ENCODE measurements at places on chromosomes 11 and 22.
A peak's percentile ranks its signal among the peaks of the same experiment; 100 is the strongest.

DNA sequence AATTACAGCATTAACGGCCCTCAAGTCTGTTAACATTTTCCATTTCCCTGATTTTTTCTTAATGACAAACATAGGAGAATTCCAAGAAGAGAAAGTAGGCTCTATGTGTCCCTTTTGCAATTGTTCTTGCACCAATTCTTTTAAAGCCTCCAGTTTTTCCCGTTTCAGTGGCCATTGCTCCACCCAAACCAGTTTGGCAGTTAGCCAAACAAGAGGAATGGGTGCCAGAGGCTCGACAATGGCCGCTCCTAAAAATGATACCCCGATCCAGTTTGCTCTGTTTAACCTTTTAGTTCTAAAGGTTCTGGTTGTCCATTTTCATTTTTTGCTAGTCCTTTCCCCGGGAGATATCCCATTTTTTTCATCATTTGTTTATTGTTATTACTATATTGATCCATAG, 6.7 kb upstream of the DNAJB13 start:
- DNase-seq: no peak

DNA sequence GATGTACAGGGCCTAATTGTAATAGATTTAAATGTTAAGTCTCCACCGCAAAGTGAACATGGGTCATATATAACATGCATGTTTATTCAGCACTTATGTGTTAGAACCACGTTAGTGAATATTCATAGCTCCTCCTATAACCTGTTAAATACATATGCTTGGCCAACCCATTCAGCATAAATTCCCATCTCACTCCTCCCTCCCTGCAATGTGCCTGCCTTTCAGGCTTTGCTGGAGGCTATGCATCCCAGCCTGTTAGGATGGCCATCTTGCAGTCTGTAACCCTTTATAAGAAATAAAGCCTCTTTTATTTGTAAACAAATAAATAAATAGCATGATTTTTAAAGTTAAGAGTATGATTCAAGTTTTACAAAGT, 1.7 kb upstream of the OOSP4A start:
- no peak for DNase-seq

DNA sequence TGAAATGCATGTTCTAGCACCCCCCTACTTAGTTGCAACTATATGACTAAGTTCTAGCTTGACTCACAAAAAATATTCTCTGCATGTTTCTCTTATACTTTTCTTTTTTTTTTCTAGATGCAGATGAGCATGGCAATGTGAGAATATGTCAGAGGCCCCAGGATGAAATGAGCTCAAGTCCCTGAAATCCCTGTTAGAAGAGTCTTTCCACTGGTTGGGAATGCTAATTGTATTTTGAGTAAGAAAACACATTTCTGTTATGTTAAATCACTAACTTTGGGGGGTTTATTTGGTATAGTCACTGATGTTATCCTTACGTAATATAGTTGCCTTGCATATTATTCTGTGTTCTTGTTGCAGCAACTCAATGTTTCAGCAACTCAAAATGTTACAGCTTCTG, 306.1 kb upstream of the CCDC179 start:
- no peak for DNase-seq

- no peak for DNase-seq
These were observed 12.8 kb upstream of the NNMT start for GRCh38 chr11:114283422-114283821.

DNA sequence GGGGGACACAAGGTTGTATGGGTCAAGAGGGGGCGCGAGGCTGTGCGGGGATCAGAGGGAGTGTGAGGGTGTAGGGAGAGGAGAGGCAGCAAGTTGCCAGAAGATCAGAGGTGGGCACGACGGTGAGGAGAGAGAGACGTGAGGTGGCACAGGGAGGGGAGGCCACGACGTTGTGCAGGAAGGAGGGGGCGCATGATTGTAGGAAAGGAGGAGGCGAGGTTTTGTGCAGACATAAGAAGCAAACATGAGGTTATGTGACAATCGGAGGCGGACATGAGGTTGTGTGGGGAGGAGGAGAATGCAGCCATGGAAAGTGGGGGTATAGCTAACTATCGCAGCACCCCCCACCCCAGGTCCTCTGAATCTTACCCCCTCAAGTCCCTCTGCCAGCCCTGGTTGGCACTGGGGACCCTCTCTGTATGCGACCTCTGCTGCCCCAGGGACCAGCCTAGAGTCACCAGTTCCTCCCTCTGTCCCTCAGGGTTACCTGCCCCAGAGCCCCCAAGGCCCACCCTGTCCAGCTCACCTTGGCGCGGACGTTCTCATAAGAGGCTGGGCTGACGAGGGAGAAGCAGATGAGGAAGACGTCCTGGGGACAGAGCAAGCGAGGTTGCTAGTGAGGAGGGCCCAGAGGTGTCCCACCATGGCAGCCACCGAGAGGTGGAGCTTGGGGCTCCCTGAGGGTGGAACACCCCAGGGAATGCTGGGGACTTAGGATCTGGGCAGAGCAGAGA, 12.5 kb downstream of the RAC2 start:
- DNase-seq: no peak

DNA sequence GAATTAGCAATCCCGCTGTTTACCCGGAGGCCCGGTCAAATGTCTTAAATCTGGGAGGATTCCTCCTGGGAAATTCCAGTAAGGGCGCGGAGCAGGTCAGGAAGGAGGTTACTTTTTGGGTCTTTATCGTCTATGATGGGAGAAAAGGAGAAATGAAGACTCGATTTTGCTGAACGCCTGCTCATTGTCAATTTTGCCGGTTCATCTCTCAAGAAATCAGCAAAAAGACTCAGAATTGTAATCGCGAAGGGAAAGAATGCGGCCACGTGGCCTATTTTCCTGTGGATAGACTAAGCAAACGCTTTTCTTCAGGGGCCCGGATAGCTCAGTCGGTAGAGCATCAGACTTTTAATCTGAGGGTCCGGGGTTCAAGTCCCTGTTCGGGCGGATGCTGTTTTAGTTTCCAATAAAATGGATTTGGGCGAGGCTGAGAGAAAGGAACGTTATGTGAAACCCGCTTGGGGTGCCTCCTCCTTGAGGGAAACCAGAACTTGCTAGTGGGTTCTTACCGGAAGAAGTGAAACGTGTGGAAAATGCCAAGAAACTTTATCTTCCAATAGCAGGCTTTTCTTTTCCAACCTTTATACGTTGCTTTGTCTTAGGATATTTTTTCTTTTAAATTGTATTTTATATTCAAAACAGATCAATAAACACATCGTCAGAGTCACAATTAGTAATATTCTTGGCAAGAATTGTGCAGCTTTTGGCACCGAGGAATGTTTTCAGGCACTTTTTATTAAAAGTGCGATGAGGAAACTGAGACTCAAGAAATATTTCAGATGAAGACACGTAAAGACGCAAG, 45.0 kb downstream of the OR4D9 start:
- peak; percentile 44 for DNase-seq

GRCh38 chr11:22670830-22671229, 4.4 kb downstream of the GAS2 start:
- no peak for DNase-seq

- DNase-seq: no peak
These were observed 30.4 kb downstream of the CREB3L1 start for GRCh38 chr11:46307785-46308341.

GRCh38 chr11:70054004-70054403, 24.1 kb upstream of the ANO1 start:
- no peak for DNase-seq

DNA sequence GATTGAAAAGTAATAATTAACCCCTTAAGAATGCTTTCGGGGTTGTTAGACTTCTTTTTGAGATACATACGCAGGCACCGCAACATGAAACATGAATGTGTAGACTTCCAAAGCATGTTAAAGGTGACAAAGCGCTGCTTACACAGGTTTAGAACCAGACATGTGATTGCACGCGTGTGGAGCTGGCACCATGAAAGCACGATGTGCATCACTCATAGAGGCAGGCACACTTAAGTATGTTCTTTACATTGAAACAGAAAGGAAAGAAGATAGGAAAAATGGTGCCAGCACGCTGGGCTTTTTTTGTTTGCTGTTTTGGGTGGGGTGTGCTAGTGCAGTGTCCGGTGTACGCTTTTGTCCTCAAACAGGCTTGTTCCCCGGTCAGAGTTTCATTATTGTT, 83.6 kb upstream of the PPARA start:
- no peak for DNase-seq

- DNase-seq: no peak
These were observed 392.8 kb downstream of the JRKL start for GRCh38 chr11:96782632-96783031.

- no peak for DNase-seq
These were observed 2.2 kb downstream of the C11orf24 start for GRCh38 chr11:68269414-68270081.

DNA sequence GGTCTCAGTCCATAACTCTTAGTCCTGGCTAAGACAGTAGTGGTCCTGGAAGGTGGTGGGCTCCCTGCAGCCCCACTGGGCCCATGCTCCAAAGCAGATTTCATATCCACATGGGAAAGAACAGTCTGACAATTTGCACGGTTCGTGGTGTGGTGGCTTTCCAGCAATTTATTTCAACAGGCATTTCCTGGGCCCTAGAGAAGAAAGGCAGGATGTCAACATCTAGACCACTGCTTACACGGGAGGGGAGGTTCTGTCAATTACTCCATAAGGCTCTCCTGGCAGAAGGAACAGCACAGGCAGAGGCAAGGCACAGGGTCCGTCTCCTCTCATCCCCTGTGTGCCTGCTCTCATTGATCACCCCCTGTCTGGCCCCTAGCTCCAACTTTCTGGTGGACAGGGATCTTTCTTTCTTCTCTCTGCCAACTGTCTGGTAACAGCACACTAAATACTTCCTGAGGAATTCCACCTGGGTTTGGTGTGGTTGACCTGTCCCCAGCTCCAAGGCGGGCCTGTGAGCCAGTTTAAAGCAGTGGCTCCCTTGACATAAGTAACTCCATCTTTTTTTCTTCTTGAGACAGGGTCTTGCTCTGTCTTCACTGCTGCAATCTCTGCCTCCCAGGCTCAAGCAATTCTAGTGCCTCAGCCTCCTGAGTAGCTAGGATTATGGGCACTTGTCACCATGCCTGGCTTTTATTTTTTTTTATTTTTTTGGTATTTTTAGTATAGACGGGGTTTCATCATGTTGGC, 5.1 kb upstream of the A4GALT start:
- DNase-seq: no peak

- DNase-seq: no peak
These were observed 499.5 kb upstream of the LUZP2 start for GRCh38 chr11:23997356-23997755.

DNA sequence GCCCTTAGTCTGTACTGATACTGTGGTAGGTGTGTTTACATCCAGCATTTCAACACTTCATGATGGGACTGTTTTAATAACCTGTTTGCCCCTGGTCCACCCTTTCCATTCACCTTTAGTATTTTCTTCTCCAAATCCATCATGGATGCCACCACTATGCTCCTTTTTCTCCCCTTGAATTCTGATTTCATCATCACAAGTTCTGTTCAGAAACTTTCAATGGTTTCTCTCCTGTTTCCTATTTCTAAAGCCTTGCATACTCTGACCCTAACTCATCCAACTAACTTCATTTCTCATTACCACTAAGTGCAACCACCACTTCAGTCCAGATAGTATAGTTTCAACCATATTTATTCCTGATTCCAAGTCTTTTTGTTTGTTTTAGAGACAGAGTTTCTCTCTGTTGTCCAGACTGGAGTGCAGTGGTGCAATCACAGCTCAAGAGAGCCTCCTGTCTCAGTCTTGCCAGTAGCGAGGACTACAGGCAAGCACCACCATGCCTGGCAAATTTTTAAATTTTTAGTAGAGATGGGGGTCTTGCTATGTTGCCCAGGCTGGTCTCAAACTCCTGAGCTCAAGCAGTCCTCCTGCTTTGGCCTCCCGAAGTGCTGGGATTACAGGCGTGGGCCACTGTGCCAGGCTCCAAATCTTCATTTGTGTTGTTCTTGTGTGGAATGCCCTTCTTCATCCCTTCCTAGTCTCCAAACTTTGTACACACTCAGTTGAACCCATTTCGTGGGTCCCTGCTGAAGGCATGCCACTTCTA, 1.2 kb upstream of the LIN7C start:
- no peak for DNase-seq

DNA sequence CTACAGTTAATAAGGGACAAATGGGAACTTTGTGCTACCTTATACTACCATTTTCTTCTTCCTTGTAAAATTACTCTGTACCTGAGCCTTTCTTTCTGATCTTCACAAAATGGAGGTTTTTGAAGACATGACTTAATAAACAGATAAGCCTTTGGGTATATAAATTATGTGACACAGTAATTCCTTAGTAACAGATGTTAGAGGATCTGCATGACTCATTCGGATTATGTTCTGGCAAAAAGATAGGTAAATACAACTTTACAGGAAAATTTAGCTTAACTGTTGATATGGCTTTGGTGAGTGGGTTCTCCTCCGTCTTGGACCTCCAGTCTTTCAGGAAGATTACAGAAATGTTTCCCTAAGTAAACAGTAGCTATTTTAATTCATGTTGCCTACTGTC, 61.8 kb downstream of the BID start:
- DNase-seq: no peak

DNA sequence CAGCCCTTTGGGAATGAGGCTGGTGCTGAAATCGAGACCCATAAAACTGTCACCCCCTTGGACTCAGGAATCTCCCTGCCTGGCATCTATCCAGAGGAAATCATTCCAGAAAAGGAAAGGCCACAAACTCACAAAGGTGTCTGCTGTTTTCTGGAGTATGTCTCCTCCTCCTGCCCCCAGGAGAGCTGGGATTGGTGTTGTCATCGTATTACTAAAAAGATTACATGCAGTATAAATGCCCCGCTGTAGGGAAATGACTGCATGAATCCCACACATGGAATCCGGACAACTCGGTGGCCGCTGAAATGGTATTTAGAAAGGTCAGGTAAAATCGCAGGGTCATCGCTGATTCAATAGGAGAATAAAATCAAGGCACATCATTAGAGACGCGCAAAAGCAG, 18.9 kb upstream of the RFPL3 start:
- no peak for DNase-seq

DNA sequence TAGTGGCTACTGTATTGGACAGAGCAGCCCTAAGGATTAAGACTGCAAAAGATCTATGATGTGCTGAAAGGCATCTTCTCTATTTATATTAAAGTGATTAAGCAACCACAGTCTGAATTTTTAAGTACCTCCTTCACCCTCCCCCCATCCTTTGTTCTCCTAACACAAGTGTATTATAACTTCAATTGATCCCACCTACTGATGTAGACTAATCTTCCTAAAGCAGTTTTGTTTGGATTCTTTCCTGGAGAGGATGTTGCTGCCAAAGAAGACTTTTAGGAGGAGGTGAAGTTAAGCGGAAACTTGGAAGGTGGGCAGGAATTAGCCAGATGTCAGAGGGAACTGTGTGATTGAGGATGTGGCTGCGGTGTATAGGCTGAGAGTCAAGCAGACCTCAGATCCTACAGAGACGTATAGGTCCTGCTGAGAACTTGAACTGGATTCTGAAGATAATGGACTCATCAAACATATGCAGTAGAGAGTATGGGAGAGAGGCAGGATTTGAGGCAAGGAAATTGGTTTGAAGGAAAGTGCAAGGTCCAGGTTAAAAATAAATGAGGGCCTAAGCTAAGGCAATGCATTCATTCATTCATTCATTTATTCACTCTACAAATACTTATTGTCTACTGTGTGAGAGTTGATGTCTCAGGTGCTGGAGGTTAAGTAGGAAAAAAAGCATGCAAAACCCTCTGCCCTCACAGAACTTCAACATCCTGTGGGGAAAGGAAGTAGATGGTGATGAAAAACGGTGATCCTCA, 5.2 kb upstream of the RASSF10 start:
- no peak for DNase-seq

All from NCI-H1092 (cell line).